ENCODE measurements at places on chromosomes 2 and 18.
A peak's percentile ranks its signal among the peaks of the same experiment; 100 is the strongest.

DNA sequence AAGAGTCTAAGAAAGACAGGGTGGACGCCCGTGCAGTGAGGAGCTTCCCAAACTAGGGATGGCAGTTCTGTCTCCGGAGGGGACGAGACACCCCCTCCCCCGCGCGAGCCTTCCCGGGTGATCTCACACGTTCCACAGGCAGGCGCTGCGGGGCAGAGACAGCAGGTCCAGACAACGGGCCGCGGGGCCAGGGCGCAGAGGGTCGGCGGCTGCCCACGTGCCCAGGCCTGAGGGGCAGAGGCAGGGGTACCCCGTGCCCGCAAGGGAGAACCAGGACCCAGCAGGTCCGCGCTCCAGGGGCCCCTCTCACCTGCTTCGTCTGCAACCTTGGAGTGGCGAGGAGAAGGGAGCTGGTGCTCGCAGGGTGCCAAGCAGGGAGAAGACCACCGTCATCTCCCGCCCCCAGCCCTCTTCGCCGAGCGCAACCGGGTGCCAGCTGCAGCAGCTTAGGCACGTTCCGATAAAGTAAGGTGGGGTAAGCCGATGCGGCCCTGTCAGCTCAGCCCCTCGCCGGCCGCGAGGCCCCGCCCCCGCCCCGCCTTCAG is at the start of gene GPR155:
Gene GPR155, minus strand, starts transcription at position 467 of the 545 bp plus-strand sequence. CDS start 5,073 bp downstream, outside the sequence.
- DNase-seq = peak; percentile 25

DNA sequence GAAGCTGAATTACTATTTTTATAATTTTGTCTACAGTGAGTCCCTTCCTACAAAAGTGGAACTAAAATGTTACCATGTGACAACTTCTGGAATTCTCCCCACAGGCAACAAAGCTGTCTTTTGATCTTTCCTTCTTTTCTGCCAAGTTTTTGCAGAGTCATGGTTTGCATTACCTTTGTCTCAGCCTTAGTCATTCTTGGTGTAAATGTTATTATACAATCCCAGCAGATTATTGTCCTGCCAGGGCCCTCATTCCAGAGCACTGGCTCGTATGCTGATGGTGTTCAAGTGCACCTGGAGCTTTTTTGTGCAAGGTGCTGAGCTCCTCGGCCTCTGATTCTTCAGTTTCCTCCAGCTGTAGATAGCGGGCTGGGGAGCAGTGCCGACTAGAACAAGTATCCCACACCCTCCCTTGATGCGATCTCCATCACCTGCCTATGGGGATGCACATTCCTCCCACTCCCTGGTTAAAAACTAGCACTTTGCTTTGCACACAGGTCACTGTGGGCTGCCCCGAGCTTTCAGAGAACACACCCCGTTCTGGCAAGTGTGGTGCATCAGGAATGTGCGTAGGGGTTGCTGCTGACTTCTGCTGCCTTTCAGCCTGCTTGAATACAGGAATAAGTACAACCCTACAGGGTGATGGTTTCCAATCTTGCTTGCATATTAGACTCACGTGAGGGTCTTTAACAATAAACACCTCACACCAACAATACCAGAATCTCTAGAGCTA is 263.6 kb downstream of the RNF144A start:
- no peak for DNase-seq

DNA sequence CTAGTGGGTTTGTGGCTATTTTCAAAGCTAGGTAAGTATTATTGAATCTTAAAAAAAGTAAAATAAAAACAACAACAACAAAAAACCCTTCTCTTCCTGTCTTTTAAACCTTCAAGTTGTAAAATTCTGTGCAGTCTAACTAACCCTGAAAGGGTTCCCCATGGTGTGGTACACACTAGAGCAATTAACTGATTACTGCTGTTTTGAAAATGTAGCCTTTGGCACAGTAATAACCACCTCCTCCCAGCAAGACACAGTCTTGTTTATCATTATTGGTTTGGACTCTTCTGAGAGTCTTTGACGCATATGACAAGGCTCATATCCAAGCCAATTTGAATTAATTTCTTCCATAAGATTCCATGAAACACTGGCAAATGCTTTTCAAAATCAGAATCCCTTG is 2184.6 kb upstream of the PIK3C3 start:
- no peak for DNase-seq

- no peak for DNase-seq
Observed at GRCh38 chr2:183010112-183010511, 28.1 kb downstream of the NCKAP1 start.

DNA sequence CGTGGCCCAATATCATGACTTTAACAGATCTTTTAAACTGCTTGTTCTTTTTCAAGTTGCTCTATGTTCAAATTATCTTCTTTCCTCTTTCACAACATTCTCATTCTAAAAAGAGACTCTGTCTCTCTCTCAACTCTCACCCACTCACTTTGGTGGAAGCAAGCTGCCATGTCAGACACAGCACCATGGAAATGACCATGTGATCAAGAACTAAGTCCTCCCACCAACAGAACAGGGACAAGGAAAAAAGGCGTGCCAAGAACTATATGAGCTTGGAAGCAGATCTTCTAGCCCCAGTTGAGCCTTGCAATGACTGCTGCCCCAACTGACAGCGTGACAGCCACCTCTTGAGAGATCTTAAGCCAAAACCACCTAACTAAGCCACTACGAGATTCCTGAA is 23.9 kb downstream of the BAZ2B start:
- no peak for DNase-seq

GRCh38 chr2:171154348-171154747 is 6.3 kb downstream of the TLK1 start:
- DNase-seq = no peak

- no peak for DNase-seq
Observed at GRCh38 chr2:68388358-68388757, 23.3 kb downstream of the PLEK start.

GRCh38 chr2:10581990-10582389 is 107.8 kb downstream of the NOL10 start:
- DNase-seq = no peak

GRCh38 chr2:11140492-11140891 is 14.8 kb upstream of the SLC66A3 start:
- DNase-seq = no peak

DNA sequence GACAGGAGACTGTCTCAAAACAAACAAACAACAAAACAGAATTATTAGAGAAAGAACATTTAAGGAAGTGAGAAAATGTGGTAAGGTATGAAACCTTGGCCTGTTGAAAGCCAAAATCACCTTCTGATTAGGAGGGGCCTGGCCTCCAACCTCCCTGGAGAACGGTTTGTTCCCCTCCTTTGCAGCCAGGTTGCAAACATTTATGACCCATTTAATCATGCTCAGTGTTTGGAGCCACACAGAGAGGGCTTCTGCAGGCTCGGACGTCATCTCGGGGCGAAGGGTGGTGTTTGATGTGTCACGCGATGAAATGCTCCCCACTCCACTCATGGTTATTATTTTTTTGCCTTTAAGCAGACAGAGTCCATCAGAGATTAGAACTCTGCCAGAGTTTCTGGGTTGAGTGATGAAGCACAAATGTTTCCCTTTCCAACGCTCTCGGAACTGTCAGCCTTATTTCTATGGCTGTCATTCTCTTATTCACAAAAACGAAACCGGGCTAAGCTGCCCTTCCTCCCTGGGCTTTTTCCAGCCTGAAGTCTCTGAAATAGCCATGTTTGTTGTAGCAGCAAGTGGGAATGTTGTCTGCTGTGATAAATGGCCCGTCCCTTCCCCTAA is 33.6 kb upstream of the ROCK2 start:
- DNase-seq = no peak

- no peak for DNase-seq
Observed at GRCh38 chr18:44750774-44751173, 70.1 kb downstream of the SETBP1 start.

DNA sequence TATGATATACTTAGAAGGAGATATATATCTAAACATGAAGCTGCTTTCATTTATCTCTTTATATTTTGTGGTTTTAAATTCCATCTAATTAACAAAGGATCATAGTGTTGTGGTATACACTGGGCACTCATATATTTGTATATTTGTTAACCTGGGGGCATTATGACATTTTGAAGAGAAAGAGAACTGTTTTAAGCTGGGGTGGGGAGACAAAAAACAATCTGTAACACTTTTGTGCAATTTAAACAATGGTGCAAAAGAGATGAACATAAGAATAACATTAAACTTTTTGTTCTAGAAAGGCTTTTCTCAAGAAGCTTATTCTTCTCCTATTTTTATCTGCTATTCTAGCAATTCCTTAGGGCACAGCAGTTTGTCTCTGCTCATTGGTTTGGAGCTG is 842.0 kb upstream of the CDH2 start:
- no peak for DNase-seq

DNA sequence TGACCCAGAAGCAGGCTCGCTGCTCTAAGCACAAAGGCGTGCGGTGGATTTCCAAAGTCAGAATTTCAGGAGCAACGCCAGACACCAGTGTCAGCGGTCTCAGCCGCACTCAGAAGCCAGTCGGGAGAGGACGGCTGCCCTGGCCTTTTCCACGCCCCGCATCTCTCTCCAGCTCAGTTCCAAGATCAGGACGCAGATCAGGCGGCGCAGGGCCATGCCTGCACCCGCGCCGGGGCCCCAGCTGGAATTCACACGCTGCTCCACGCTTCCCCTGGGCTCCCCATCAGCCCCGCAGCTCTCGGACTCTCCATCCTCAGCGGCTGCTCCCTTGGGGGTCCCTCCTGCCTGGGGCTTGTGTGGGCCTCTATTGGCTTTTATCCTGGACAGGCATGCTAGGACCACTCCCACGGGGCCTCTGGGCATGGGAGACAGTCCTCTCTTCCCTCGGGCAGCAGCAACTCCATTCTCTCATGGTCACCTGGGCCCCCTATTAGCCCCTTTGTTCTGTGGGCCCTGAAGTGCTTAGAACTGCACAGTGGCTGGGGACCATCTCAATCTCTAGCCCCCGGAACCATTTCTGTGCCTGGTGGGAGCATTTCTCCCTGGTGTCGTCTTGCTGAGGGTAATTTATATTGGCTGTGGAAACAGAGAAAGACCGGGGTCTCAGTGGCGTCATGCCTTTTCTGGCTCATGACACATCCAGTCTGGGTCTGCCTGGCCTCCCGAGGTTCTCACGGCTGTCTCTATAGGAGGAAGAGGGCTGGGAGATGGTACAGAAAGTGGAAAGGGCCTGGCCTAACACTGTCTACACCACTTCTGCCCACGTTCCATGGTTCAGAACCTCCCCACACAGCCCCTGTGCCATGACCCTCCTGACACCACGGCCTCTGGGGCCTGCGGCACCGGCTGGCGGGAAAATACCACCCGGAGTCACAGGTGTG is 14.9 kb upstream of the TMEM18 start:
- no peak for DNase-seq

DNA sequence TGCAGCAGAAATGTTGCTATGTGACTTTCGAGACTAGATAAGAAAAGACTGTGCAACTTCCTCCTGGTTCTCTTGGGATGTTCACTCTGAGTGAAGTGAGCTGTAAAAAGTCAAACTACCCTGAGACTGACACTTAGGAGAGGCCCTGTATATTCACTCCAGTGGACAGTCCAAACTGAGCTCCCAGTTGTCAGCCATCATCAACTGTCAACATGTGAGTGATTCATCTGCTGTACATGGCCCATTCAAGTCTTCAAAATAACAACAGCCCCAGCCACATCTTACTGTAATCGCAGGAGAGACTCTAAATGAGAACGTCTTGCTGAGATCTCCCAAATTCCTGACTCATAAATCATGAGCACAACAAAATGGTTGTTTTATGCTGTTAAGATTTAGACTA is 8.5 kb upstream of the UNC80 start:
- DNase-seq = no peak

- no peak for DNase-seq
Observed at GRCh38 chr2:27652790-27653189, 10.6 kb downstream of the SUPT7L start.

DNA sequence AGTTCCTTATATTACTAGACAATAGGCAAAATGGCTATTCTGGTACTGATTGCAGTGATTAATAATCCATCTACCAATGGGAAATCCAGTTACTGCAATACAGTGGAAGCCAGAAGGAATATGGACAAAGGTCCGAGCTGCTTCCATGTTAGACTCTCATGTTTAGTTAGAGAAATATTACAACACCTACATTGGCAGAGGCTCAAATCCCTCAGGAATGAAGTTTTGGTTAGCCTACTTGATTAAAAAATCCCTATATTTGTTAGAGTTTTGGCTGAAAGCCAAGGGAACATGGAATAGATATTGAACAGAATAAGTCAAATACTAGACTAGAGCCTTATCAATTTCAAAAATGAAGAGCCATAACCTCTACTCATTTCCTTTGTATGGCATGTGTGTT is 48.5 kb downstream of the ARL6IP6 start:
- DNase-seq = no peak

GRCh38 chr2:30588994-30589393 is 141.9 kb downstream of the LCLAT1 start:
- no peak for DNase-seq

DNA sequence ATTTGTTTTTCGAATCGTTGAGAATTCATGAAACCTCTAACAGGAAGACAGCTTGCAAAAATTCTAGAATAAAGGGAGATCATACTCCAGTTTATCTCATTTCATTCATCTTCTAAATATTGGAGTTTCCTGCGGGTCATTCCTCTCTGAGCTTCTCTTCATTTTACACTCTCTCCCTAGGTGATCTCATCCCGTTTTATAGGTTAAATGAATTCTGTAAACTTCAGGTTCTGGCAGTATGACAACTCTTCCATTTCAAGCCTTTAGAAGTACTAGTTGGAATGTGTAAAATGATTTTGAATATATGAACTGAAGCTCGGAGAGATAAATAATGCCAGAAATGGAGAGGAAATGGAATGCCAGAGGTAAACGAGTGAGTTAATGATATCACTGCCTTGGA is 312.4 kb downstream of the METTL4 start:
- no peak for DNase-seq

GRCh38 chr2:112821142-112821541 is 15.4 kb downstream of the IL1B start:
- no peak for DNase-seq

- DNase-seq = no peak
Observed at GRCh38 chr18:34097312-34097711, 127.4 kb downstream of the NOL4 start.

DNA sequence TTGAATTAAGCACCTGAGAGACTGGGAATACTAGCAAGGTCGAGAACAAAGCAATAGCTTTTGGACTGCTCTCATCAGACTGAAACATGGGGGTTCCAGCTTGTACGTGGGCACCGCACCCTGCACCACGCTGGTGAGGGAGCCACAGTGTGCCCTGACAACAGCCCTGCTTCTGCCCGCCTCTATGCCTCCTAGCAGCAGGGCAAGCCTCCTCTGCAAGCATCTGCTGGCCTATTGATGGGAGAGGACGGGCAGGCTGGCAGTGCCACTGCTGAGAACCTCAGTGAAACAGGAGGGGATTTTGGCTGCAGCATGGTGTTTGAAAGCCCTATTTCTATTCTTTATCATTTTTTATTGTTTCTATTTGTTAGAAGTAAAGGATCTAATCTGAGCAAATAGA is 146.1 kb upstream of the OTOS start:
- DNase-seq = no peak

DNA sequence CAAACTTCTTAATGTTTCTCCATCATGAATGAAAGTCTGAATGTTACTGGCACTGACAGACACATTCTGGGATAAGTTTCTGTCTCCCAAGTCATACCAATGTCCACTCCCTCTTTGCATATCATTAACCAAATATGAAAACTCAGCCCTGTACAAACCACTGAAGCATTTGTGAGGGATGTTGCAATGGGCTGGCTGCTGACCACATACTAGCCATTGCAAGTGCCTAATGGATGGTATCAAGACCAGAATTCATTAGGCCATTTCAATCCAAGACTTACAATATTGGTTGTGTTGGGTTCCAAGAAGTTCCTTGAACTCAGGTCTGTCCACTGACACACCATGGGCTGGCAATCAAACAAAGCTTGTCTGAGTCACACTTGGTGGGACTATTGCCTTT is 73.8 kb downstream of the CBLN2 start:
- no peak for DNase-seq

Data from NCI-H526 treated with DMSO at 0.1 percent for 48 hours (cell line).